Activated gamma-delta T cell treated with Interleukin-2 at 50 U/mL for 16 hours (primary cell): ENCODE measurements at places on chromosomes 16 and 17.

DNA sequence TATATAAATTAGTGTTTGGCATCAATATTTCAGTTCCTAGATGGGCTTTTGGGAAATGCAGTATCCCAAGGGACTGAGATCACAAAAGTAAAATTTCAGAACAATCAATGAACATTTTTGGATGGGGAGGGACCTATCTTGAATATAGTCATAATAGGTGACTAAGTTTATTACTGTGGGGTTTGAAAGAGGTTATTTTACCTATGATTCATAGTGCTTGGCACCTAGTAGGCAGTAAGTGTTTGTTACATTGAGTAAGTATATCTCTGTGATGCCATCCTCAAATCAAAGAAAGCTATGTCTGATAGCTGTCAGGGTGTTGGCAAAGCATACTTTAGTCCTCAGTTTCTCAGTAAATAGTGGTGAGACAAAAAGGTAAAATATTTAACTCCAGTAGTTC lies 36.9 kb downstream of the ZNF207 start:
- no peak for DNase-seq

DNA sequence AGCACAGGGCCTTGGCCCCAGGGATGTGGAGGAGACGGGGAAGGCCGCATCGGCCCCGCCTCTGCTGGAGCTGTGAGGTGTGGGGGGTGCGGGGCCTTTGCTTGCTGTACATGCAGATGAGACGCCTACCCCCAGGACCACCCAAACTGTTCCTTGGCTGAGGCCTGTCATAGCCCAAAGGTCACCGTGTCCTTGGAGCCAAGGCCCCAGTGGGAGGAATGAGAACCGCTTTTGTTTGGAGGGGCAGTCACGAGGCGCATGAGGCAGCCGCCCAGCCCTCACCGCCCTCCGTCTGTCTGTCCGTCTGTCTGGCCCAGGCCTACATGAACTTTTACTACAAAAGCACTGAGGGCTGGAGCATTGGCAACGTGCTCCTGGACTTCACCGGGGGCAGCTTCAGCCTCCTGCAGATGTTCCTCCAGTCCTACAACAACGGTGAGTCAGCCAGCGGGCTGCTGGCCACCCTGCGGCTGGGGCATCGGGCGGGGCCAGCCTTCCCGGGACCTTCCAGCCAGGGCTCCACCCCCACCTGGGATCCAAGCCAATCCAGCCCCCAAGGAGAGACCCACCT lies 8.8 kb downstream of the TAX1BP3 start:
- no peak for DNase-seq

DNA sequence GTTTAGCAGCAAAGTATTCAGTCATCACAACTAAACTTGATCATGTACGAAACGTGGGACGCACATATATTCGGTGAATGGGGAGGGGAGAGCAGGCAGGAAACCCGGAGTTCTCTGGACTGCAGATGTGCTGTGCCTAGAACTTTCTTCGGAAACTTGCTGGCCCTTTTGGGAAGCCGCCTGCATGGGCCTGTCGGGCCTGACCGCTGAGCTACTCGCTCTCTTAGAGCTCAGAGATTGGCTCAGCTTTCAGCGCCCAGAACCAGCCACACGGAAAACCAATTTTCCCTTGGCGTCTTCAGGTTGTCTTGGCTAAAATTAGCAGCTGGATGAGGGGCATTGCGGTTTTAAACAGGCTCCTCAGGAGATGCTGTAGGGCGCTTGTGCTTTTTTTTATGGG lies 38.1 kb downstream of the ZDHHC7 start:
- no peak for DNase-seq

GRCh38 chr16:68246666-68247065 lies 1.5 kb downstream of the PLA2G15 start:
- DNase-seq = no peak

DNA sequence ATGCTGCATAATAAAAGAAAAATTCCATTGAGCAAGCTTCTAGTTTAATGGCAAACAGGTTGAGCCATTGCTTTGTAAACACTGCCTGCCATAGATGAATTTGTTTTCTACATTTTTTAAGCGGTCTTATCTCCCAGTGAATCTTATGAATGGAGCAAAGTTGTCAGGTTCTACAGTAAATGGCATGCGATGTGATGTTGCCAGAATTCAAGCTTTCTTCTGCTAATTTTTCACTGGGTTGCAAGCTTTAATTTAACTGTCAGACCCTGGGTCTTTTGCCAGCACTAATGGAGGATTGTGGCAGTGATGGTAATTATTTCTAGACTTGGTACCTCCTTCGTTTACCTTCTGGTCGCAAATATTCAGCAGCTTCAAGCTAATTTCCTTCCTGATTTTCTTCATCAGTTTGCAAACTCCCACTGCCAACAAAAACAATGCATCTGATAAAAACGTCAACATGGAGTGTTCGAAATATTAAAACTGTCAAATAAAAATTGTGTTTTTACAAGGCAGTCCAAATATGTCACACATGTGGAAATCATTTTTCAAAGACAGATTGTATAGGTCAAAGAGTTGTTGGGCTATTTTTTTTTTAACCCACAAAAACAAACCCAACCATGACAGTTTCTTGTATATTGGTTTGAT lies 274.2 kb upstream of the ERCC4 start:
- no peak for DNase-seq

DNA sequence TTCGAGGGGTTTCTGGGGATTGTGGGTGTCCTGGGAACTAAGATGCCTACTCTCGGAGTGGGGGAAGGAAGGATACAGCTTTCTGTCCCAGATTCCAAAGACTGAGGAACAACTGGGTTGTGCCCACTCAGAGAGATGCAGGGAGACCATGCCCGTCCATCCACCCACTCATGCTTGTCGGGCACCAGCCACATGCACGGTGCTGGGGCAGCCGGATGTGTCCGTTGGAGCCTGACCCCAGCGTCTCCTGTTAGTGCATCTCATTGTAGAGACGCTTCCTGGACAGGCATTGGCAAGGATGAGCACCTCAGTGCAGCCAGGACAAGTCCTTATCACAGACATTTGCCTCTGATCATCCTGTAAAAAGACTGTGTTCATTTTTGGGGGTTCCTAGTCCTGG lies 58.1 kb downstream of the METRNL start:
- DNase-seq = peak; percentile 1

- no peak for DNase-seq
Measured at GRCh38 chr17:60969500-60970037, 291.9 kb downstream of the BCAS3 start.

DNA sequence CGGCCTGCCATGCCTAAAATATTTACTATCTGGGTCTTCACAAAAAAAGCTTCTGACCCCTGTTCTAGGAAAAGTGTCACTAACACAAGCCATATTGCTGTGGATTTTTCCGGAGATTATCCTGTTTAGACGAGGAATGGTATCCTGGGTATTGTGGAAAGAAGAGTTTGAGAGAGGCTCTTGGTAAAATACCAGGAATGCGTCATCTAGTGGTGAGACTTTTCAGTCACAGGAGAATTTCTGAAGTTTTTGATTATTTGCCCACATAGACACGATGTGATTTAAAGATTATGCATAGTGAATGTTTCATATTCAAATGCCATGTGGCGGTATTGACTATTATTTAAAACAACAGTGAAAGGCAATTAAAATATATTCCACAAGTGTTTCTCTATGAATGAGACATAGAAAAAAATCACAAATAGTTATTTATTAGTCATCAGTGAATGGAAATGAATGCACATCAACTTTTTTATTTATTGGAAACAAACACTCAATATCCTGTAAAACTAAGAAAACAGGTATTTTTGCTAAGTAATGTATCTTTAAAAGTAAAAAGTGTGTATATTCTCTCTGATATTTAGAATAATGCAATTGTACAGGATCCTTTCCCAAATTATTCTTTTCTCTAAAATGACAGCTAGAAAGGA lies 7.8 kb downstream of the KRT28 start:
- DNase-seq = no peak

- DNase-seq = no peak
Measured at GRCh38 chr17:44666006-44666405, 9.7 kb downstream of the MEIOC start.

DNA sequence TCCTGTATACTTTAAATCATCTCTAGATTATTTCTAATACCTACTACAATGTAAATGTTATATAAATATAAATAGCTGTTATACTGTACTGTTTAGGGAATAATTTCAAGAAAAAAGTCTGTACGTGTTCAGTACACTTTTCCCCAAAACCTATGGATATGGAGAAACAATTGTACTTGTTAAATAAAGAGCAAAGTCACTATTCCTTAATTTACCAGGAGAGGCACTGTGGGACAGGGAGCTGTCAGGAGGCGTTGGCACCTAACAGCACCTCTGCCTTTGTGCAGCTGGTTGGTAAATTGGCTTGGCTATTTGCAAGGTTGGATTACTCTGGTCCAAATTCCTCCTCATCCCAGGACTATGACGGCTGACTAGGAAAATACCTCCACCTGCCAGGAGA lies 28.0 kb downstream of the CRHR1 start:
- DNase-seq = no peak

DNA sequence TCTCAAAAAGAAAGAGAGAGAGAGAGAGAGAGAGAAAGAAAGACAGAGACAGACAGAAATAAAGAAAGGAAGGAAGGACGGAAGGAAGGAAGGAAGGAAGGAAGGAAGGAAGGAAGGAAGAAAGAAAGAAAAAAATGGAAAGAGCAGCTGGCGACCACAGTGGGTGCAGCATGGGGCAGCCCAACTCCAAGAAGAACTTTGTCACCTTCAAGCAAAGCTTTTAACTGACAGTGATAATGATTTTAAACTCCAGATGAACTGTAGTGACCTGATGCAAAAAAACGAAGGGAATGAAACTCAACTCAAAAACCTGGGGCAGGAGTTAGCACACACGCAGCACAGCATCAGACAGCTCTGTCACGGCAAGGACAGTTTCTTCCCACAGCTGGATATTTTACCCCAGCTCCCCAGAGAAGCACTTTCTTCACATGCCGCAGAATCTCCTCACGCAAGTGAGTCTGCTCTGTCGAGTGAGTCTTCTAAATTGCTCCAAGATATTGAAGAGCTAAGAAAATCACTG lies 5.0 kb upstream of the ARHGAP17 start:
- no peak for DNase-seq
